K562 (cell line): ENCODE measurements at places on chromosomes 12 and 14.

GRCh38 chr12:22698576-22698975, 73.6 kb downstream of the ETNK1 start:
- no peak for DNase-seq
- H3K36me3 ChIP-seq = no peaks in the 10 kb centered on the region

- H3K27ac ChIP-seq = no peak overlapping the region
- H3K36me3 ChIP-seq = no peaks in the 10 kb centered on the region
- no peaks in the 10 kb centered on the region for H3K4me1 ChIP-seq
- no peak overlapping the region for H3K4me3 ChIP-seq
- H3K27me3 ChIP-seq = peaks cover 55% of the 10 kb centered on the region
These were observed 2.2 kb downstream of the OASL start for GRCh38 chr12:121036810-121037326.

DNA sequence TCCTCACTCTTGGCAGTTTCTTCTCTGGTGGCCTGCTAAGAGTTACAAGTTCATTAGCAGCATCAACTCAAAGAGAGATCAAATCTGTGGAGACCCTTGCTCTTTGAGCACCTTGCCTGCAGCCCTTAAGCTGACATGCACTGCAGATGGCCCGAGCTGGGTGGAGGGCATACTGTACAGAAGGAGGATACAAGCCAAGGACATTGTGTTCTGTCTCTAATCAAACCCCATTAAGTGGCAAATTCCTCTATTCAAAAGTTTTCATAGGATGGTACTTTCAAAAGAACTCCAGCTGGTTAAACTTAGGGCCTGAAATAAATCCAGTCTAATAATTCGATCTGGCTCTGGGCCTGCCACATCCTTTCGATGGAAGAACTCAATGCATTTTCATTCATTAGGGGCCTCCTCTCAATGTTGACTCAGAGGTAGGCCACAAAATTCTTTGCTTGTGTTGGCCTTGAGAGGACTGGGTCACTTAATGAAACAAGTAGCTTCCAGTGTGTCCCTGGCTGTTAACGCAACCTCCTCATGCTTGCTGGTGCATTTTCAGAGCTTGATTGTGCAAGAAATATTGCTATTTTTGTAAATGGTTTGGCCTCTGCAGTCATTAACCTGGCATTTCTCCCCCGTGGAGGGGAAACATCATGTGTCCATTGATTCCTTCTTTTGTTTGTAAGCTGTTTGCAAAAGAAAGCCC, 318.2 kb downstream of the NUAK1 start:
- no peaks in the 10 kb centered on the region for H3K4me1 ChIP-seq
- no peaks in the 10 kb centered on the region for H3K27me3 ChIP-seq
- no peaks in the 10 kb centered on the region for H3K36me3 ChIP-seq
- H3K27ac ChIP-seq = no peak overlapping the region
- no peak overlapping the region for H3K4me3 ChIP-seq
- no peak for DNase-seq

GRCh38 chr12:117235261-117235660, 45.0 kb upstream of the FBXO21 start:
- 0 out of 2 replicates have a peak, but pooled peaks cover 3% of the 10 kb centered on the region for H3K4me1 ChIP-seq
- H3K4me3 ChIP-seq = no peak overlapping the region
- H3K36me3 ChIP-seq = no peaks in the 10 kb centered on the region
- no peak overlapping the region for H3K27ac ChIP-seq

GRCh38 chr14:99156814-99157213, 115.2 kb downstream of the BCL11B start:
- no peaks in the 10 kb centered on the region for H3K27me3 ChIP-seq
- H3K36me3 ChIP-seq = no peaks in the 10 kb centered on the region
- no peak overlapping the region for H3K27ac ChIP-seq

DNA sequence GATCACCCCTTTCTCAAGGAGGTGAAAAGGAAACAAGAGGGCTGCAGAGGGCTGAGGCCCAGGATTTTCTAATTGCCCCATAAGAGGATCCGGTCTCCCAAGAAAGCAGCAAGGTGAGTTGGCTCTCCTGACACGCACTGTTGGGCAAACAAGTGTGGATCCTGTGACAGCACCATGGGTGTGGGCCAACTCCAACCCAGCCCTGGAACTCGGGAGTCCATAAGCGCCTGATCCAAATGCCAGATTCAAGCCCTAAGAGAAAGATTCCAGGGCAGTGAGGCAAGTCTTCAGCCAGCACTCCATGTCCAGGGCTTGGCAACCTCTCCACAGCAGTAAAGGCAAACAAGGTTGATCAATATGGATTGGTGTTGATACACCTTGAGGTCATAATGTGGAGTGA, 33.1 kb downstream of the KCNA5 start:
- H3K36me3 ChIP-seq = no peaks in the 10 kb centered on the region
- no peaks in the 10 kb centered on the region for H3K4me1 ChIP-seq
- DNase-seq = no peak
- peaks cover 13% of the 10 kb centered on the region for H3K27me3 ChIP-seq

DNA sequence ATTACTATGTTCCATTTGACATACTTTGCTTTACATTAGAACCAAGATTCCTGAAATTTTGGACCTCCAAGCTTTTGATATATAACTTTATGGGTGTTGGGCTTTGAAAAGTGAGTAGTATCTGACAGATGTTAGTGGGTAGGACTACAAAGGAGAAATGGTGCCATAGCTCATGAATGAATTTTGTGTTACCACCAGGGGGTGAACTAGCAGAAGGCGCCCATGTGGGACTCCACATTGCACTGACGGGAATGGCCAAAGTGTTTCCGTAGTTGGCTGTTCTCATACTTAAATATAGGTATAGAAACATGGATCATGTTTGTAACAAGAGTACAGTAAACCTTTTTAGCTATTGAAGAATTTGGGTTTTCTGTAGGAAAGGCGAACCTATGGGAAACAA, 337.5 kb downstream of the FLRT2 start:
- no peak overlapping the region for H3K27ac ChIP-seq
- H3K36me3 ChIP-seq = no peaks in the 10 kb centered on the region
- no peak overlapping the region for H3K4me3 ChIP-seq
- DNase-seq = no peak
- H3K27me3 ChIP-seq = no peaks in the 10 kb centered on the region
- H3K4me1 ChIP-seq = no peaks in the 10 kb centered on the region

GRCh38 chr12:52493172-52493571, at the start of gene KRT6A:
TSS of gene KRT6A (minus strand) at chr12:52493257. CDS start at chr12:52493188, 69 bp downstream.
- no peaks in the 10 kb centered on the region for H3K36me3 ChIP-seq
- H3K27ac ChIP-seq = no peak within 1 kb of the TSS
- no peaks in the 10 kb centered on the region for H3K4me1 ChIP-seq
- DNase-seq = no peak
- no peak within 1 kb of the TSS for H3K4me3 ChIP-seq
- peaks cover 12% of the 10 kb centered on the region for H3K27me3 ChIP-seq

DNA sequence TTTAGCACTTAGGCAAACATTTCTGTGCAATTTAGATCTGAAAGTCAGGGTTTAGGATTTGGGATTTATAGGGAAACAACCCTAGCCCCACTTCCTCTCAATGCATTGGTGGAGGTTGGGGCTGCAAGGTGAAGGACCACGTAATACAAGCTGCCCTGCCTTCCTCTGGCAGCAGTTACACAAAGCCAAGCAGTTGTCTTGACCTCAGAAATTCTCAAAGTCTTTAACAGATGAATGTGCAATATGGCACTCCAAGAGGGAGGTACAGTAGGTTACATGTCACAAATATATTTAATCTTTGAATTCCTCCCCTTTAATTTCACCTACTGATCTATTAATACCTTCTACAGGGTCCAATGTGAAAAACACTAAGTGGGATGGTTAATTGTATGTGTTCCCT, 23.9 kb downstream of the IFNG-AS1 start:
- no peak overlapping the region for H3K27ac ChIP-seq
- H3K4me1 ChIP-seq = no peaks in the 10 kb centered on the region
- no peak overlapping the region for H3K4me3 ChIP-seq
- H3K36me3 ChIP-seq = no peaks in the 10 kb centered on the region

DNA sequence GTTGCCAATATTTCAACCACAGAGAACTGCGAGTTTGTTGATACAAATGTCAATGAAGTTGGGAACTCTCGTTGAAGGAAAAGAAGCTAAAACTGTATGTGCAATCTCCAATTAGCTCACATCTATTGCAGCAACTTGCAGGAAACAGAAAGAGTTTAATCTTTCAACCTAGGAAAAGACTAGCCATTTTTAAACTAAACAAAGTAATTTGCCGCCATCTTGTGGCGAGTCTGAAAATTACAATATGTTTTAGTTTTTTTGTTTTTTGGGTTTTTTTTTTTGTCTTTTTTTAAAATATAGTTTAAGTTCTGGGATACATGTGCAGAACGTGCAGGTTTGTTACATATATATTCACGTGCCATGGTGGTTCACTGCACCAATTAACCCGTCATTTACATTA, 131.2 kb upstream of the FOXG1 start:
- no peaks in the 10 kb centered on the region for H3K36me3 ChIP-seq
- DNase-seq = peak; percentile 16
- no peaks in the 10 kb centered on the region for H3K4me1 ChIP-seq
- no peak overlapping the region for H3K4me3 ChIP-seq
- no peak overlapping the region for H3K27ac ChIP-seq

GRCh38 chr12:46342562-46343033, 30.0 kb downstream of the SLC38A2 start:
- H3K36me3 ChIP-seq = no peaks in the 10 kb centered on the region
- H3K4me3 ChIP-seq = no peak overlapping the region
- no peaks in the 10 kb centered on the region for H3K27me3 ChIP-seq
- no peak for DNase-seq

GRCh38 chr12:80056232-80056631, 43.1 kb upstream of the OTOGL start:
- no peaks in the 10 kb centered on the region for H3K4me1 ChIP-seq
- H3K36me3 ChIP-seq = no peaks in the 10 kb centered on the region
- no peak overlapping the region for H3K4me3 ChIP-seq
- no peaks in the 10 kb centered on the region for H3K27me3 ChIP-seq
- no peak overlapping the region for H3K27ac ChIP-seq

DNA sequence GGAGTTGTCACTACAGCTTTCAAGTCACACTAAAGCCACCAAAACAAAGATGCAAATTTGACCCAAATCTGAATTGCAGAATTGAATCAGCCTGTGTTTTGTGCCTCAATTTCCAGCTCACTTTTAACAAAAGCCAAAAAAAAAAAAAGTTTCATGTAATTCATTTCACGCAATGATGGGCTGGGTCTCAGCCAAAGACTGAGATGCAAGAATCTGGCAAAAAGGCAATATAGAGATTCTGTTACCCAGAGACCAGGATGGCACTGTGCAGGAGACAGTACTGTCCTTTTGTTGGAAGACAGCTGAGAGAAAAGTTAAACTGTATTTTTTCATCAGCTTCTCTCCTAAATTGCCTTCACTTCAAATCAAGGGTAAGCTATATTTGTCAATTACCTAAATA, 205.7 kb upstream of the NPAS3 start:
- no peak overlapping the region for H3K4me3 ChIP-seq
- no peaks in the 10 kb centered on the region for H3K4me1 ChIP-seq
- no peak overlapping the region for H3K27ac ChIP-seq
- no peak for DNase-seq
- no peaks in the 10 kb centered on the region for H3K36me3 ChIP-seq
- no peaks in the 10 kb centered on the region for H3K27me3 ChIP-seq

GRCh38 chr12:82740129-82741000, 53.7 kb downstream of the TMTC2 start:
- H3K36me3 ChIP-seq = no peaks in the 10 kb centered on the region
- H3K27me3 ChIP-seq = no peaks in the 10 kb centered on the region
- H3K4me1 ChIP-seq = no peaks in the 10 kb centered on the region
- no peak overlapping the region for H3K4me3 ChIP-seq

DNA sequence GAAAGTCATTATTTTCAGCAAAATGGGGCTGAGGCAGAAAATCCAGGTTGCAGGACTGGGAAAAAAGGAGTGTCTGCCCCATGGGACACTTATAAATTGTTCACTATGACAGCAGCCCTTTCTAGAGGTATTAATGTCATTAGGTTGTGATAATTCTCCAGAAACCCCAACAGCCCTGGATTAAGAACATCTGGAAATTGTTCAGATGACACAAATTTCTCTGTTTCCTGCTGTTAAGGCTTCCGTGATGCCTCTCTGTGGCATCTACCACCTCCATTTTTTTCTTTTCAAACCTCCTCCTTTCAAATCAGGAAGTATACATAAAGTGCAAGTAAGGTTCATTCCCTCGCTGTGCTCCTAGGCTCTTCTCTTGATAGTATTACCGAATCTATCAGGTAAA, 25.6 kb downstream of the EGLN3 start:
- H3K4me3 ChIP-seq = no peak overlapping the region
- H3K36me3 ChIP-seq = peaks cover 72% of the 10 kb centered on the region
- no peak overlapping the region for H3K27ac ChIP-seq
- no peak for DNase-seq
- H3K4me1 ChIP-seq = no peaks in the 10 kb centered on the region; the same call in 2 of the 3 replicates
